Right atrium auricular region (tissue), 2 donors: ENCODE measurements at places on chromosomes 2 and 18.

DNA sequence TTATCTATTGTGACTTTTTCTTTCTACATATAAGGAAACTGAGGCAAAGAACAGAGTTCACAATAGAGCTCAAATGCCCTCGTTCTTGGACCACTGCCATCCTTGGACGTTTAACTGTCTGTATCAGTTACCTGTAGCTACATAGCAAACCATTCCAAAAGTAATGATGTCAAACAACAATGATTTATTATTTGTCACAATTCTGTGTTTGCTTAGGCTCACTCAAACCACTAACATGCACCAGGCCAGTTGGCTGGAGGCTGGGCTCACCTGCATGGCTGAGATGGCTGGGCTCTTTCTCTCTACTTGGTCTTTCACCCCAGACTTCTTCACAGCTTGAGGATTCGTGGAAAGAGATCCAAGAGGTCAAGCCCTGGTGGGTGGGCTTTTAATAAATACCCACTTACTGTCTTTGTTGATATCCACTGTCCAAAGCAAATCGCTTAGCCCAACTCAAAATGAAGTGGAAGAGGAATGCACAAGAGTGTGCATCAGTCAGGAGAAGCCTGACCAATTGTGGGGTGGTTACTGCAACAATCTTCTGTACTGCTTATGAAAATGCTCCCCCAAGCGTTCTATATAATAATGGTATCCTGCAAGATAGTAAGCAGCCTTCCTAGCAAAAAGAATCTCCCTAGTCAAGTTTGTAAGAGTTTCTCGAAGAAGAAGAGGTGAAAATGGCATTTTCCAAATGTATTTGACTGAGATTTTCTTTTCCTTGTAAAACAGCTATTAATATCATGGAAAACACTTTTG lies 163.5 kb upstream of the NT5C1B start:
- DNase-seq: no peak

- DNase-seq: no peak
Observed at GRCh38 chr2:14219306-14219705, 413.2 kb upstream of the LRATD1 start.

DNA sequence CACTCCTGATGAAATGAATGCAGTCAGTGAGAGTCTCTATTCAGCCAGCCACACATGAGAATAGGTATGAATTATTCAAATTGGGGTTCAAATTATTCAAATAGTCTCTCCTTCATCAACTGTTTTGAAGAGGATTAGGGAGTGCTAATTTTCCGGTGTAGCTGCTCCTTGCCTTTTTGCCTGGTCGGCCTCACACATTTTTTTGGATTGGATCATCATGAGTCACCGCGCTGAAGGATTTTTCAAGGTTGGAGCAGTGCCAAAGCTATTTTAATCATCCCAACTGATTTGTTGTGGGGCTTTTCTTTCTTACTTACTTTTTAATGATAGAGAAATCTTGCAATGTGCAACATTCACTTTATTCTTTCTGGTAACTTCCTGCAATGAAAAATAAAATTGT lies 2.4 kb upstream of the DTNA start:
- DNase-seq: peak; percentile 74

GRCh38 chr2:28334527-28334894 lies 58.1 kb upstream of the FOSL2 start:
- DNase-seq: no peak

DNA sequence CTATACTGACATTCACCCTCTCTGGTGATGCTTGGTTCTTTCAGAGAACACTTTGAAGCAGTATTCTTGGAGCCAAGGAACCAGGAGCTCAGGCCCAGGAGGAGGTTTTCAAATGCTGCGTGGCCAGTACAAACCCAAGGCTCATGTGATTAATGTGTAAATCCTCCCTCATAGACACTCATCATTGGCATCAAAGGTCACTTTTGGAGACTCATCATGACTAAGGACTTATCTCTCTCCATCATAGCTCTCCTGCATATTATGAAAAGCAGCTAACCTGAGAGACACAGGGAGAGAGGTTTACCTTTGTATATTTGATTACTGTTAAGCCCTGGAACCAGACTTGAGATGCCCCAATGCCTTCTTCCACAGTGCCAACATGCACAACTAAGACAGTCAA lies 115.3 kb upstream of the SRD5A2 start:
- DNase-seq: no peak

DNA sequence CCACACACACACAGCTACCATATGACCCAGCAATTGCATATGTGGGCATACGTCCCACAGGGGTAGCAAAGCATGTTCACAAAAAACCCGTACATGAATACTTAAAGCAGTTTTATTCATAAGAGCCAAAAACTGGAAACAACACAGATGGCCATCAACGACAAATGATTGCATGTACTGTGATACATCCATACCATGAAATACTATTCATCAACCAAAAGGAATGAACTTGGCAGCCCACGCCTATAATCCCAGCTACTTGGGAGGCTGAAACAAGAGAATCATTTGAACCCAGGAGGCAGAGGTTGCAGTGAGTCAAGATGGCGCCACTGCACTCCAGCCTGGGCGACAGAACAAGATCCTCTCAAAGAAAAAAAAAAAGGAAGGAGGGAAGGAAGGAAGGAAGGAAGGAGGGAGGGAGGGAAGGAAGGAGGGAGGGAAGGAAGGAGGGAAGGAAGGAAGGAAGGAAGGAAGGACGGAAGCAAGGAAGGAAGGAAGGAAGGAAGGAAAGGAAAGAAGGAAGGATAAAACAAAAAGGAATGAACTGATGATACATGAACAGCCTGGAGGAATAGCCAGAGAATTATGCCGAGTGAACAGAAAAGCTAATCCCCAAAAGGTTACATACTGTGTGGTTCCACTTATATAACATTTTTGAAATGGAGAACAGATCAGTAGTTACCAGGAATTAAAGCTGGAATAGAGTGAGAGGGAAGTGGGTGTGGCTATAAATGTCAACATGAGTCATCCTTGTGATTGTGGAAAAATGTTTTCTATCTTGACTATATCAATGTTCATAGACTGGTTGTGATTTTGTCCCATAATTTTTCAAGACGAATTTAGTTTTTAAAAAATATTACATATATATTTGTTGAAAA lies 19.6 kb upstream of the YPEL5 start:
- no peak for DNase-seq

DNA sequence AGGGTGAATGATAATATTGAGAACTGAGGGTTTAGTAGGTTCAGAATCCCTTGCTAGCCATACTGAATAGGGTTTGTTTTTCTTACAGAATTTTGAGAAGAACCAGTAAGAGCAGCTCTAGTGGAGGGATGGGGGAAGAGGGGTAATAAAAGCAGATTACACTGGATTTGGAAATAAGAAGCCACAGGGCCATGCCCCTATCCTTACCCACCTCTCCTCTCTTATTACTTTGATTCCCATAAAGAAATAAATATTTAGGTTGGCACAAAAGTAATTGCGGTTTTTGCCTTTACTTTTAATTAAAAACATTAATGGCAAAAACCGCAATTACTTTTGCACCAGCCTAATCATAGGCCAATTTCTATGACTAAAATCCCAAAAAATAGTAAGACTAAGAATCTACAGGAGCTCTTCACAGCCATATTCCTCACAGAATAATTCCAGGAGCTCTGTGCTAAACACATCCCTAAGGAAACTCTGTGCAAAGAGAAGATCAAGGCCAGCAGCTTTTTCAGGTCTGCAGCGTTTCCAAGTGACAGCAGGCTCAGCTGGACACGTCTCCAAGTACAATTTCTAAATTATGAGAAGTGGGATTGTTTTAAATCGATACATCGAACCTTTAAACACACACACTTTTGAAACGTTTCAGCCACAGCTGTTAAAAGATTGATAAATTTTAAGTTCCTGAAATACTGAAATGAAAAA lies 58.4 kb upstream of the RTN4 start:
- DNase-seq: no peak

GRCh38 chr18:56021136-56021808 lies 433.3 kb upstream of the TCF4 start:
- no peak for DNase-seq

GRCh38 chr2:13003500-13003899 lies 286.8 kb downstream of the TRIB2 start:
- DNase-seq: no peak

DNA sequence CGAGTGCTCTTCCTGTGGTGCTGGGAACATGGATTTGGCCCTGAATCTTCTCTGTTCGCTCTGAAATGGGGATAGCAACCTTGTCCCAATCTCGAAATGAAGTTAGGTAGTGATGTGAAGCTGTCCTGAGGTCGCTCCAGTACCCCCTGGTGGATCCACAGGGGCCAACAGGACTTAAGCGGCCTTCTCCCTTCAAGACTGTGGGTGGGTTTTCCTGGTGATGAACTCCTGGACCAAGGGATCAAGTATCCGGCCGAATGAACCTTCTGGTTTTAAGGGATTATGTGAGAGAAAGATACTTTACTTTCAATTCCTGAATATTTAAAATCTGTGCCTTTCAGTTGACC lies 156.5 kb downstream of the NAPG start:
- no peak for DNase-seq

- no peak for DNase-seq
Observed at GRCh38 chr2:228318218-228318617, 136.7 kb upstream of the SPHKAP start.

- peak; percentile 7 for DNase-seq
Observed at GRCh38 chr2:238082827-238083226, 17.3 kb upstream of the ESPNL start.

GRCh38 chr2:136210455-136210805 lies 92.5 kb upstream of the CXCR4 start:
- DNase-seq: no peak

GRCh38 chr2:33001823-33002222 lies 55.1 kb downstream of the LTBP1 start:
- DNase-seq: no peak

GRCh38 chr2:12554224-12555011 lies 162.3 kb upstream of the TRIB2 start:
- no peak for DNase-seq

DNA sequence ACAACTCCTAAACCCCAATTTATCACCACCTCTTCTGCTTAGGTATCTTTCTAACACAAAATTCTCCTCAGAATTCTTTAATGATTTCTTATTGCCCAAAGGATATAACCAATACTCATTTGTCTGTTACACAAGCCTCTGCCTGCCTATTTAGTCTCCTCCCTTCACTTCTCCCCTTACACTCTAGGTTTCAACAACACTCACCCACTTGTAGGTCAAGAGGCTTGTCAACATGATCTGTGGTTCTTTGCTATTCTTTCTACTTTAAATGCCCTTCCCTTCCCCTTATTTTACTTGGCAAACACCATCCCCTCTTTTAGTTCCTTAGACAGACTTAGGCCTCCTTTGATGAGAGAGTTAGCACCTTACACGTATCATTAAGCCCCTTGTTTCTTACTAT lies 69.0 kb upstream of the C2orf15 start:
- DNase-seq: no peak

- DNase-seq: no peak
Observed at GRCh38 chr2:10876394-10876793, 35.3 kb upstream of the KCNF1 start.

- no peak for DNase-seq
Observed at GRCh38 chr2:216774180-216774579, 78.8 kb upstream of the IGFBP5 start.

DNA sequence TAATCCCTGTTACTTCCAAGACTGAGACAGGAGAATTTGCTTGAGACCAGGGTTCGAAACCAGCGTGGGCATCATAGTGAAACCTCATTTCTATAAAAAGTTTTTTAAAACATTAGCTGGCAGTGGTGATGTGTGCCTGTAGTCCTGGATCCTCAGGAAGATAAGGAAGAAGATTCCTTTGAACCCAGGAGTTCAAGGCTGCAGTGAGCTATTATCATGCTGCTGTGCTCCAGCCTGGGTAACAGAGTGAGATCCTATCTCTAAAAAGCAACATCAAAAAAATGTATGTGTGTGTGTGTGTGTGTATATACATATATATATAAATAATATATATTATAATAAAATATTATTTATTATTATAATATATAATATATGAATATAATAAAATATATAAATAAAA lies 1417.6 kb upstream of the CDH2 start:
- DNase-seq: no peak

- no peak for DNase-seq
Observed at GRCh38 chr2:10430886-10431622, 17.1 kb downstream of the ODC1 start.

DNA sequence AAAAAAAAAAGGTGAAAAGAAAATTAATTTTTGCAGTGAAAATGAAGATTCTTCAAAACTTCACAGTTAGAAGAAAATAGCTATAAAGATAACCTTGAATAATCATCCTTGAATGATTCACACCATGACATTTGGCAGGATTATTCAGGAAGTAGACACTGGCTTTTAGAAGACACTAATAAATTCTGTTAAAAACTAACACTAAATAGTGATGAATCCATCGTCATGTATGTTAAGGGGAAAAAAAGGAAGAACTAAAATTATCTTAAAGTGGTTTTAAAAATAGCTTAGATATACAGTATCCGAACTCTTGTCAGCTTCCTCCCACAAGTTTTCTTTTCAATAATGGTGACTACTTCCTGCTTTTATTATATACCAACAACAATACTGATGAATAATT lies 10.2 kb downstream of the USP37 start:
- no peak for DNase-seq

GRCh38 chr2:10978090-10978670 lies 66.4 kb downstream of the KCNF1 start:
- DNase-seq: no peak

DNA sequence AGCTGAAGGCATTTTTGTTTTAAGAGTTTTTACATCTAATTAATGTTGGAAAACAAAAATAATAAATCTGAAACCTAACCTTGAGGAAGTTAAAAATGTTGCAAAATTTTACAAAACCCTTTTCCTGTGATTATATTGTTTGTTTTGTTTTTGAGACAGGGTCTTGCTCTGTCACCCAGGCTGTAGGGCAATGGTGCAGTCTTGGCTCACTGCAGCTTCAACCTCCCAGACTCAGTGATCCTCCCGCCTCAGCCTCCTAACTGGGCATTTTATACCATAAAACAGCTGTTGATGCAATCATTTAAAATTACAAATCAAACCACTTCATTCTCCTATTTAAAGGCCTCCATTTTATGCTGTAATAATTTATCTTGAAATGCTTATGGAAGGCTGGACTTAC lies 1.7 kb upstream of the ZNF24 start:
- DNase-seq: no peak

- no peak for DNase-seq
Observed at GRCh38 chr2:50722776-50723175, 309.2 kb downstream of the NRXN1 start.

DNA sequence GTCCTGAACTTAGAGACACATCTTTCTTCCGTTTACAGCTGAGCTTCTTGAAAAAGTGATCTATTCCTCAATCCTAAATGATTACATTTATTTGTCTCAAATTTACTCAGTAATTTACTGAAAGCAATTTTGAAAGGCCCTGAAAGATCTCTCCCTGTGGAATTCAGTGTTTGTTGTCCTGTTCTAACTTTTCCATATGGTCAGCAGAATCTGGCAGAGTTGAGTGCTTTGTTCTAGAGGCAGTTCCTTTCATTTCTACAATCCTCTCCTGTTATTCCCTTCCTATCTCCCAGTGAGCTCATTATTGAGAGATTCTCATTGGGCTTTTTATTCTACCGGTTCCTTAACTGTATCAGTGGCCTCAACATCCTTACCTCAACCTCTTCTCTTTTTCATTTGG lies 36.5 kb upstream of the REG3G start:
- no peak for DNase-seq

- no peak for DNase-seq
Observed at GRCh38 chr2:230899786-230900185, 25.3 kb downstream of the GPR55 start.
